ENCODE measurements at places on chromosomes 4 and X.
A peak's percentile ranks its signal among the peaks of the same experiment; 100 is the strongest.

GRCh38 chr4:109588176-109588575, 28.1 kb downstream of the MCUB start:
- no peak for DNase-seq

DNA sequence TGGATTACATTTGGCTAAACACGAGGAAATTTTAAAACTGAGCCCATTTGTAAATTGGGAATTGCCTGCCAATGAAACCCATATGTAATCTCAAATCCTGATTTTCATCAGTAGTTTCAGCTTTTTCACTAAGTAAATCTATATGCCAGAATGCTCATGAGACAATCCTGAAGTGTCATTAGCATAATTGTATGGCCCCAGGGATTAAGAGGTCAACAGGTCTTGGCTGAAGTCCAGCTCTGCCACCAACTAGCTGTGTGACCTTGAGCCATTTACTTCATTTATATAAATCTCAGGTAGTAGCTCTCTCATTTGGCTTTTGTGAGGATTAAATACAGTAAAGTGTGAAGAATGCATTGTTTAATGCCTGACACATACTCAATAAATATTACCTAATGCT, 320.5 kb upstream of the EMCN start:
- no peak for DNase-seq

DNA sequence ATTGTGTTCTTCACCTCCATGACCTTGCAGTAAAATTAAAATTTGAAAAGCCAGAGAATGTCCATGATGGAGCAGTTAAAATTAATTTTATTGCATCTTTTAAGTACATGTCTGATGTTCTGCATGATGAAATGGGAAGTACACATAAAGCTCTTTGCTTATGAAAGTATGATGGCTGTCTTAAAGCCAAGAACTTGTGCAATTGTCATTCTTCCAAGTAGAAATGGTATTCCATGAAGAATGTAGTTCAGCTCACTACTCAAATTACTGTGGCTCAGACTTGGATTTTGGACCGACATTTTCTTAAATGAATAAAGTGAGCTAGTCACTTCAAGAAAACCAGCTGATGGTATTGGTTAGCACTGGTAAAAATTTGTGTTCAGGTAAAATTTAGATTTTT, 161.7 kb upstream of the CXCL13 start:
- DNase-seq: no peak

- peak; percentile 4 for DNase-seq
These were observed 25.1 kb upstream of the SH3RF1 start for GRCh38 chr4:169295822-169296221.

- no peak for DNase-seq
These were observed 22.7 kb upstream of the PLCXD1 start for GRCh38 chrX:258291-259040.

- no peak for DNase-seq
These were observed 100.6 kb downstream of the CHIC2 start for GRCh38 chr4:53963781-53964180.

DNA sequence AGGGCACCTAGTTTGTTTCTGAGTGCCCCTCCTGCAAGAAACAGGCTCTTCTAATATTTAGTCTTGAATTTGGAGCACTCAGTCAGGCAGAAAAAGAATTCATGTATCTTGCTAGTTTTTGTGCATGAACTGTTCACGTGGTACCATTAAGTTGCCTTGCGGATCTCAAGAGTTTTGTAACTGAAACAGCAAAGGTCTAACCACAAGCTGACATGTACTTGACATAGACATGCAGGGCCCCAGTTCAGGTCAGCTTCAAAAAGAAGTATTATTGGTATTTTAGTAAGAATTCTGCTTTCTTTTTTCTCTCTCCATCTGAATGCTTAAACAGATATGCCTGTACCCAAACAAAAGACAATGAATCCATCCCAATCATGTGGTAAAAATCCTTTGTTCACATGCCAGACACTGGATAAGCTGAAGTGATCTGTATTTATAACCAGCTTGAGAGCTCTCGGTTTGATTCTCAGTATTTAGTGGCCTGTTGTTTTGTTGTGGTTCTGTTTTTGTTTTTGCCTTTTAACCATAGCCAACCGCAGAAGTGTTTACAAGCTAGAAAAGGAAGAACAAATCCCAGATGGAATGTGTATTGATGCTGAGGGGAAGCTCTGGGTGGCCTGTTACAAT, 13.0 kb downstream of the RGN start:
- no peak for DNase-seq

DNA sequence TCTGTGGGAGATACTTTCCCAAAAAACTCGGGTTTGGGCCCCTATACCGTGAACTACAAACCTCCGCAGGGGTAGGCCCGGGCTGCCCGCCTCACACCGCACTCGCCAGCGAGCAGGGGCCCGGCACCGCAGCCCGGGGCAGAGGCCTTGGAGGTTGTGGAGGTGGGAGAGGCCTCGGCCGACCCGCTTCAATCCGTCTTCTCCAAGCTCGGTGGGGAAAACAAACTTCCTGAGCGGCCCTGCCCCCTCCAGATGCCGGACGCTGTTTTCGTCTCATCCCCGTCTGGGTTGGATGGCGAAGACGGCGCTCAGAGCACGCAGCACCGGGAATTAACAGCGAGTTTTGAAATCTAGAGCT, 442 bp upstream of the MCUB start:
- peak; percentile 25 for DNase-seq

DNA sequence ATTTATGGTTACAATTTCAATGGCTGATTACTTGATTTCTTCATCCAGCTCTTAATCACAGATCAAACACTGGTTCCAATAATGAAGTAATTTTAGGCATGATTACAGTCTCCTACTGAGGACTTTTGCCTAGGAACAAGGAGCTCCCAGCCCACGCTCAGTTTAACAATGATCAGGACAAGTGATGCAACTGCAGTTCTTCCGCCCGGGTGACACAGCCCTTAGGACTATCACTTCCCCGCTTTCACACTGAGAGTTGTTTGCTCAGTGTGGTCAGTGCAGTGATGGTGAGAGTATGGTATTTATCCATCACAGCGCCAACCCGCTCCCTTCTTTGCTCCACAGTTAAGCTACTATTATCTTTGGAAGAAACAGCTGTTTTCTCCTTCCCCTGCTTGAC, 203.2 kb upstream of the MBNL3 start:
- no peak for DNase-seq

DNA sequence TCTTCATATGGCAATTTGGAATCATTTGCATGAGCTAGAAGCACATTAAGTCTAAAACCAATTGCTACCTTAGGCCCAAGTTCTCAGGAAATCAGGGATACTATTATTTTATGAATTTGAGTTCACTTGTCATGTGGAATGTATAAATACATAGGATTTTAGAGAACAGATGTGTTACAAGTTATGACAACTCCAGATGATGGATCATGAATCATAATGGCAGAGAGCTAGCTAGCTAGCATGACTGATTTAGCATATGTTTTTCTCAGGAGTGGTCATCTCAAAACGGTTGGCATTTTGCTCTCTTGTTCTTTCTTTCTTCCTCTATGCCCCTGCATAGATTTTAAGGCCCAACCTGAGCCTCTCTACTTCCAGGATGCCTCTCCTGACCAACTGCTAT, 14.2 kb upstream of the TFDP3 start:
- no peak for DNase-seq

GRCh38 chrX:109848461-109849050, 115.5 kb upstream of the ACSL4 start:
- DNase-seq: no peak

DNA sequence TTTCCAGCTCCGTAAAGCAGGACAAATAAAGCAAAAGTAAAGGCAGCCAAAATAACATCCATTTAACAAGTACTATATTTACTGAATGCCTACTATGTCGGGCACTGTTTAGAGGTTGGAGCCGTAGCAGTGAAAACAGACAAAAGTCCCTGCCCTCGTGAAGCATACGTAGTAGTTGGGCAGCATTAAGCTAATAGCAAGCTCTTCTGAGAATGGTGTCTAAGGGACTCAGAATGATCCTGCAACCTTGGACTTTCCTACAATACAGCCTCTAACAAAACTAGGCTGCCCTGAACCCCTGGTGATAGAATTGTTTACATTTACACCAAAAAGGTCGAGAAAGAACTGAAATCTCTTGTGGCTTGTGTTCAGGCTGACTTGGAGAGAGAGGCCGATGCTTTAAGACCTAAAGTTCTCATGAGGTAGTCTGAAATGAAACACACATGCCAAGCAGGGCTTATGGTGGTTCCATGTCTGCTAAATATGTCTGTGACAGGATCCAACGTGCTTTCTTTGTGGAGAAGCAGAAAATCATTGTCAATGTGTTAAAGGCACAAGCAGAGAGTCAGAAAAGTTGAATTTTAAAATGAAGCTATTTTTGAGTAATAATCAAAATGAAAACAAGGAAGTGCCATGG, 898 bp upstream of the PDGFC start:
- DNase-seq: no peak

DNA sequence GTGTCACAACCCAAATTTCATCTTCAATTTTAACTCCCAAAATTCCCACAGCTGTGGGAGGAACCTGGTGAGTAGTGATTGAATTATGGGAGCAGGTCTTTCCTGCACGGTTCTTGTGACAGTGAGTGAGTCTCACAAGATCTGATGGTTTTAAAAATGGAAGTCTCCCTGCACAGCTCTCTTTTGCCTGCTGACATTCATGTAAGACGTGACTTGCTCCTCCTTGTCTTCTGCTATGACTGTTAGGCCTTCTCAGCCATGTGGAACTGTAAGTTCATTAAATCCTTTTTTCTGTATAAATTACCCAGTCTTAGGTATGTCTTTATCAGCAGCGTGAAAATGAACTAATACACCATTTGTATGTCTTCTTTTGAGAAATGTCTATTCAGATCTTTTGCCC, 13.0 kb upstream of the BLTP1 start:
- no peak for DNase-seq

DNA sequence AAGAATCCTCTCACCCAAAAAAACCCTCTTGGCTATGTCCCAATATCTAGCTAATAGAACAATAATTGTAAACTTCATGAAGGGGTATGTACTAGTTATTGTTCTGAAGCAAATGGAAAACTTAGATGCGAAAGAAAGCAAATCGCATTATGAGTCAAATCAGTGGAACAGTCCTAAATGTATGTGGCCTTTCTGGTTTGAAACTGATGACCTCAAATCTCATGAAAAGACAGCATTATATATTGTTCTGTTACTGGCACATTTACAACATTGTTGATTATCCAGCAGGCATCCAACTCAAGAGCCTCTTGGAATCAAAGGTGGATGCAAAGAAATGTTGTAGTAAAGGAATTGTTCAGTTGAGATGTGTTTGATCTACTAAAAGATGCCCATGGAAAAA, 34.7 kb downstream of the CSN3 start:
- DNase-seq: no peak

DNA sequence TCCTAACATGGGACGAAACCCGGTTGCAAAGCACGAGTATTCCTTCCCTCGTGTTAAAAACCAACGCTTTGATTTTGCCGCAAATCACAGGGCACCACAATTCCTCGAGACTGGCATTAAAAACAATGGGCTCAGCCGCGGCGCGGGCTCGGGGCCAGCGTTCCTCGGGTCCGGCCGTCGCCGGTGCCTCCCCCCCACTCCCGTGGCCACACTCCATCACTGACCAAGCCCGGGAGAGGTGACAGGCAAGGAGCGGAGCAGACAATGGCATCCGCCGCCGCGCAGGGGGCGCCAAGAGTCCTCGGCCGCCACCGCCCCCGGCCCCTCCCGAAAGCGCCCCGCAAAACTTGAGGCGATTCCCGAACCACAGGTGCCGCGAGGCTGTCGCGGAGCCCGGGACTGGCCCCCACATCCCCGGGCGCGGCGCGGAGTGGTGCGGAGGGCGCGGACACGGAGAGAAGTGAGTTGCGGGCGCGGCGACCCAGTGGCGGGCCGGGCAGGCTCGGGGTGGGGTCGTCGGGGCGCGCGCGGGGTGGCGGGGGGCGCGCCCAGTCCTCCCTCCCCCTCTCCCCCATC, 445 bp downstream of the AP1S2 start:
- DNase-seq: peak; percentile 4

DNA sequence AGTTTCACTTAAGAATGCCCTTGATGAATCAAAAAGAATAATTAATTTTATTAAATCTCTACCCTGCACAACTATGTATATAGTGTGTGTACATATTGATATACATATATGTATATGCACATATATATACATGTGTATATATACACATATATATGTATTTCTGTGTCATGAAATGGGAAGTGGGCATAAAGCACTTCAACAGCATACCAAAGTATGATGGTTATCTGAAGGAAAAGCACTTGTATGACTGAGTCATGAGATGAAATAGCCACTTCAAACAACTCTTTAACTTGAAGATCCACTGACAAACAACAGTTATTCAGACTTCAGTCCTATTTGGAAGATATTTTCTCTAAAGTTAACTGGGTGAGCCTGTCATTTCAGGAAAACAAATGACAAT, 16.3 kb downstream of the RNF128 start:
- no peak for DNase-seq

- no peak for DNase-seq
These were observed 502.9 kb upstream of the SLIT2 start for GRCh38 chr4:19748519-19749479.

GRCh38 chr4:65302145-65302544, 368.1 kb downstream of the EPHA5 start:
- no peak for DNase-seq

GRCh38 chrX:137362583-137362982, 203.3 kb upstream of the ZIC3 start:
- no peak for DNase-seq

- no peak for DNase-seq
These were observed 70.4 kb downstream of the LDB2 start for GRCh38 chr4:16827794-16828724.

DNA sequence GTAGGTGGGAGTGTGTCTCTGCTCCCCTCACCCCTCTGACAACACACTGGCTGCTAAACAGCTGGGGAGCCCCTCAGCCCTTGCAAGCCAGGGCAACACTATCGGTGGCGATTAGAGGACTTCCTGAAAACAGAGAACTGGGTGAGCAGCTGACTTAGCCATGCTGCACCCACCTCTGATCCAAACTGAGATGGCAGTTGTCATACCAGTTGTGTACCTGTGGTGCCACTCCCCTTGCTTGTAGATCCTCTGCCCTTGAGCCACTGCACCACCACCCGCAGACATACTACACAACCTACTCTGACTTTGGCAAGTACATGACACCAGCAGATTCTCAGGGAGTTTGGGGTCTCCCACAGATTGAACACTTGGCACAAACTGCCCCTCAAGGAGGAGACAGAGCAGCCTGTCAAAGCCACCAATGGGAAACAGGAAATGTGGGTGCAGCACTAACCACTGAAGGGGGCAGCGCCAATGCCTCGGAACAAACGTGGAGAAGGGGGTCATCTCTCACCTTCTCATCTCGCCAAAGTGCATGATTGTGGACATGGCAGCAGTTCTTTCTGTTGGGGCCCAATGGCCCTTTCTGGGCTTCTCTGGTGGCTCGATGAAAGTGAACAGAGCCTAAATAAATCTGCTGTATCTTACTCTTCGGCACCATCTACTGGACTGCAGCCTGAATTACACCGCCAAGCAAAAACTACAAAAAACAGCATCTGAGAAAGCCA, 119.8 kb downstream of the NEK1 start:
- DNase-seq: peak; percentile 26

DNA sequence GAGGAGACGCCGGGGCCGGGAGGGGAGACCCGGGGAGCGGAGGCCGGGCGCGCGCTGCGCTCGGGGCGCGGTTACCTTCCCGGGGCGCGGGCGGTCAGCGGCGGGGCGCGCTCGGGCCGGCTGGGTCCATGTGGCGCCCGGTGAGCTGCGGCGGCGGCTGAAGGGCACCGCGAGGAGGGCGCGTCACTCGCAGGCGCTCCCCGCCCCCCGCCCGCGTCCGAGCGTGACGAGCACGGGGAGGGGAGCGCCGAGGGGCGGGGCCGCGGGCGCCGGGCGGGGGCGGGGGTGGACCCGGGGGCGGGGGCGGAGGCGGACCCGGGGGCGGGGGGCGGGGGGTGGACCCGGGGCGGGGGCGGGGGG, at the start of gene CPLX1:
Gene CPLX1 (minus strand): TSS at position 159 of the 360 bp plus-strand sequence. CDS start 1,607 bp downstream, outside the sequence.
- no peak for DNase-seq

- DNase-seq: peak; percentile 25
These were observed 68.3 kb downstream of the FMR1NB start for GRCh38 chrX:148049441-148049840.
